ENCODE measurements at places on chromosomes 16 and 17.

GRCh38 chr16:30142672-30143346 lies 19.8 kb upstream of the MAPK3 start:
- peak; percentile 29 for DNase-seq

GRCh38 chr16:10738231-10739077 lies 5.2 kb upstream of the NUBP1 start:
- DNase-seq, result peak; percentile 54

- no peak for DNase-seq
These were observed 5.9 kb downstream of the RANBP10 start for GRCh38 chr16:67800338-67800926.

DNA sequence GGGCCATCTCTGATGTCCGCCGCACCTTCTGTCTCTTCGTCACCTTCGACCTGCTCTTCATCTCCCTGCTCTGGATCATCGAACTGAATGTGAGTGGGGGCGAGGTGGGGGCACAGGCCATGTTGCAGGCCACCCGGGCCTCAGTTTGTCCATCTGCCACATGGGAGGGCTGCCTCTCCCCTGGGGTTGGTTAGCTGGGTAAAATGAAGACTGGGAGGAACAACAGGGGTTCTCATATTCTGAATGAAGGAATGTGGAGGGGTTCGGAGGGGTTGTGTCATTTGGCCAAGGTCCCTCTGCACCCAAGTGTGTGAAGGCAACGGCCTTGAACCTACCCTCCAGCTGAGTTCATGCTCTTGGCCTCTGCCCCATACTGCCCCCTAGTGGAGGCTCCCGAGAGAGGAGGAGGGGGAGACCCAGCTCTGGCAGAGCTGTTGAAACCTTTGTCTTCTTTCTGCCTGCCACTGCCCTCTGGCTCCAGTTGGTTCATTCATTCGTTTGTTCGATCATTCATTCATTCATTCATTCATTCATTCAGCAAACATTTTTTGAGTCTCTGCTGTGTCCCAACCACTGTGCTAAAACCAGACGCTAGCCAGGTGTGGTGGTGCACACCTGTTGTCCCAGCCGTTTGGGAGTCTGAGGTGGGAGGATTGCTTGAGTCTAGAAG lies 11.4 kb upstream of the TCAP start:
- DNase-seq, result peak; percentile 80

DNA sequence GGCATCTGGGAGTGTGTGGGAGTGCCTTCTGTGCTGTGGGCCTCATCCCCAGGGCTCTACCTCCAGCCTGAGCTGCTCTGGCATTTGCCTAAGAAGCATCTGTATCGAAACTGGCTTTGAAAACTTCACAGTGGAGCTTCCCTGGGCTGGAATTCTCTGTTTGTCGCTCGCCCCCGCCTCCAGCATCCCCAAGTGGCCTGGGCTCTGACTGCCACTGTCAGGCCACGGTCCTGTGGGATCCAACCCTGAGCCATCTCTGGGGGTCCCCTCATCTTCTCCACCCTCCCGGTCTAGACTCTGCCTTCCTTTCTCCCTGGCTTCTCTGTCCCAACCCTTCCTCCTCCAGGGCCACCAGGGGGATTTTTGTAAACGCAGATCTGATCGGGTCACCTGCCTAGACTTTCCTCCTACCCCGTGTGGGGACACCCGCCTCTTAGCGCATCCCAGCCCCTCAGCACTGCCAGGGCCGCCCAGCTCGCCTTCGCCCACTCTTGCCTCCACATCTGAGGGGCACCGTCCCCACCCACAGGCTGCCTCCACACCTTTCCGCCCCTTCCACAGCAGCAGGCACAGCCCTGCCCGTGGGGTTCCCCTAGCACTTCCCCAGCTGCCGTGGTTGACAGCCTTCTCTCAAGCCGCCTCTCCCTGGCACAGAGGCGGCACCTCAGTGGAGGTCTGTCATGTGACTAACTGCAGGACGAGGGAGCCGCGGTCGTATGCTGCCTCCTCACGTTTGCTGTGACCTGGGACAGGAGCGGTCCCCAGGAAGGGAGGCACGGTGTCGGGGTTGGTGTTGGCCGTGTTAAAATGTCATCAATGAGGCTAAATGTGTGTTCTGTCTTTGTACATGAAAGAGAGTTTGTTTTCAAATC lies 12.0 kb downstream of the TBC1D24 start:
- peak; percentile 84 for DNase-seq

All from CD4-positive, alpha-beta T cell treated with Interleukin-15 for 4 hours (primary cell).